ENCODE measurements at places on chromosomes 12 and 14. TPM values are rescaled to one million over a fixed set of nuclear protein-coding genes. Genes with fewer than 3 reads are reported as not detected.

DNA sequence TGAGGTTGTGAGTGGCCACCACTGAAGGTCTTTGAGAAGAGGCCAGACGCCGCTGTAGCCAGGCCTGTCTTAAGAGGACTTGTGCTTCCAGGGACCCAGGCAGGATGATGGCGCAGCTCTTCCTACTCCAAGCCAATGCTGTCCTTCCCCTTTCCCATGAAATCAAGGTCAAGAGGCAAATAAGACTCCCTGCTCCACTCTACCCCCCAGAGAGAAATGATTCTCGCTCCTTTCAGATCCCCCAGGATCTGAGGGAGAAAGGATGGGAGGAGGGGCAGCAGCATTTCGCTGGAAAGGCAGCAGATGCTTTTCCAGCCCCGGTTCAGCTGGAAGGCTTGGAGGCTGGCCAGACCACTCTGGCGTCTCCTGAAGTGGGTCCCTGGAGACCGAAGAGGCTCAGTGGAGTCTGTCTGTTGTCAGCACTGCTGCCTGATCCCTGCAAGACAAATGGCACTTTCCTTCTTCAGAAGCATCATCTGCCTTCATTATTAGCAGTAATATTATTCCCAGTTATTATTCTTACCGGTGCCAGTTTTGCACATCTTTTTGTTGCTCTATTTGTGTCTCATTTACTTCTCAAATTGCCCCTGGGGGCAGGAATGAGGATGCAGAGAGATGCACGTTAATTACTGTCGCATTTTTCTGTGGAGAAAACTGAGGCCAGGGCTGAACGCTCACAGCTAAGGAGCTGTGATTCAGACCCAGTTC lies 51.4 kb downstream of the C14orf132 start:
- DNase-seq = peak; percentile 96

DNA sequence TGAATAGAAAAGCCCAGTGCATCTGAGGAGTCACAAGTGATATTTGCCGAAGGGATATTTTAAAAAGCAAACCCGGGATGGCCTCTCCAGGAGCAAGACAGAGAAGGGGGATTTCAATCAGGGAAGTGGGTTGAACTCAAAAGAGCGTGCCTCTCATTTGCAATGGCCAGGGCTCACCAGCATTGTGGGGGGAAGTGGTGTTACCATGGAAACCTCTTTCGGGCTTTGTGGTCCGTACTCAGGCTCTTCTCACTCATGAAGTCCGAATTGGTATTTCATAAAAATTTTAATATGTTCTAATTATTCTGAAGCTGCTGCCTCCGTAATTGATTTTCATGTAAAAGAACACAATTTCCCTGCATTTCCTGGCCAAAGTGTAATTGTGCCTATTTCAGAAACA lies 79.8 kb downstream of the SLC15A4 start:
- DNase-seq = no peak

DNA sequence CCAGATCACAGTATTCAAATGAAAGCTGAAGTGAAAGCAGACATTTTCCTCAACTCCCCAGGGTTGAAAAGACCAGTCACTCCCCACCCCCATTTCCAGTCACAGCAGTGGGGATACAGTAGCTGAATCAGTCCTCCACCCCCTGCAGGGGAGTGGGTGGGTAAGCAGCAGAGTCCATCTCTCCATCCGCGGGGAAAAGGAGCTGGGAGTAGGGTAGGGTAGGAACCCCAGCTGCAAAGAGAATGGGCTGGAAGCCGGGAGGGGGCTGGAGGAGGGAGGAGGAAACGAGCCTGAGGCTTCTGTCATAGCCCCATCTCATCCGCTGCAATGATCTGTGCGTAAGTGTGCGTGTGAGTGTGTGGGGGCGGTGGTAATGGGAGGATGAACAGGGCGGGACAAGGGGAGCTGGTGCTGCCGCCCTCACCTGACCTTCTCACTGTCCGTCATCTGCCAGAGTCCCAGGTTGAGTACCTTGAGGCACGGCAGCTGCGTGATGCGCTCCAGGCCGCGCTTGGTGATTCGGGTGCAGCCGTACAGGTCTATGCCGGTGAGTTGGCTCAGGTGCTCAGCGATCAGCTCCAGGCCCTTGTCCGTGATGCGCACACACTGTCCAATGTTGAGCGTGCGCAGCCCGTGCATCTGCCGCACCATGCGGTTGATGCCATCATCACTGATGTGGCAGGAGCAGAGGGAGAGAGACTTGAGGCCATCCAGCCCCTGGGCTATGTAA lies 1.8 kb downstream of the FBXL14 start:
- no peak for DNase-seq

The KCNJ8 gene
- 50.1 TPM for total RNA-seq

- DNase-seq = peak; percentile 86
Observed at GRCh38 chr14:25049568-25050268, at the start of gene STXBP6. TSS of gene STXBP6 (minus strand) at chr14:25050147. CDS start at chr14:24974818, 75,329 bp downstream.

The GPRC5D gene
- total RNA-seq = not detected

The GLS2 gene
- 0.21 TPM for total RNA-seq

DNA sequence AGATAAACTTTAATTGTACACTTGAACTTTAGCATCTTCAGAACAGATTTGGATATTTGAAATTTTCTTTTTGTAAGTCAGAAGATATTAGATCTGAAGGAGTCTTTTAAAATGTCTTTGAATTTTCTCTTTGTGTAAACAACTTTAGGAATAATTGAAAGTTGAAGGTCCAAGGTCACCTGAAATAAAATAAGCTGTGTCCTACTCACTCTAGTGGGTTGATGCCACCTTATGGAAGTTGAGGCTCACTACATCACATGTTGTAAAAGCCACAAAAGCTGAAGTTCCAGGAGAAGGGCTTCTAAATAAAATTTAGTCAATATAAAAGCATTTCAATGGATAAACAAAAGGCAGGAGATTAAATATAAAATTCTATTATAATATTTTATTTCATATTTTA lies 122.0 kb upstream of the ATXN7L3B start:
- peak; percentile 34 for DNase-seq

The GSG1 gene
- 1.4 TPM for total RNA-seq

- DNase-seq = no peak
Observed at GRCh38 chr14:83707056-83707455, 1822.9 kb upstream of the FLRT2 start.

The TPH2 gene
- 0.10 TPM for total RNA-seq

The PLXNC1 gene
- total RNA-seq = 13.4 TPM

GRCh38 chr14:86115972-86116371 lies 586.0 kb downstream of the FLRT2 start:
- no peak for DNase-seq

GRCh38 chr12:31035967-31036665 lies 37.5 kb upstream of the DDX11 start:
- no peak for DNase-seq

DNA sequence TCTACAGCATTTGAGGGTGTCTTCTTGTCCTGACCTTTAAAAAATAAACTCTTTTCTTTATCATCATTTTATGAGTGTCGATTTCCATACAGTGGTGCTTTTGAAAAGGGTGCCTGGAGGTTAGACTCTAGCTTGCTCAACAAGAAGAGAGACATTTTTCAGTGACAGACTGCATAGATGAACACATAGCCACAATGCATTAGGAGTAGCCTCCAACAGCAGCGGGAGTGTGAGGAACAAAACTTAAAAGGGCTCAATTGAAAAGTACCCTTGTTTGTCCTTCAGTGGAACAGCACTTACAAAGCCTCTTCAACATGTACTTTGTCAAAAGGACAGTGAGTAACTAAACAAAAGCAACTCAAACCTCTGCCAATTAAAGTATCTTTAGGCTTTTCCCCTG lies 119.3 kb downstream of the SOX5 start:
- no peak for DNase-seq

DNA sequence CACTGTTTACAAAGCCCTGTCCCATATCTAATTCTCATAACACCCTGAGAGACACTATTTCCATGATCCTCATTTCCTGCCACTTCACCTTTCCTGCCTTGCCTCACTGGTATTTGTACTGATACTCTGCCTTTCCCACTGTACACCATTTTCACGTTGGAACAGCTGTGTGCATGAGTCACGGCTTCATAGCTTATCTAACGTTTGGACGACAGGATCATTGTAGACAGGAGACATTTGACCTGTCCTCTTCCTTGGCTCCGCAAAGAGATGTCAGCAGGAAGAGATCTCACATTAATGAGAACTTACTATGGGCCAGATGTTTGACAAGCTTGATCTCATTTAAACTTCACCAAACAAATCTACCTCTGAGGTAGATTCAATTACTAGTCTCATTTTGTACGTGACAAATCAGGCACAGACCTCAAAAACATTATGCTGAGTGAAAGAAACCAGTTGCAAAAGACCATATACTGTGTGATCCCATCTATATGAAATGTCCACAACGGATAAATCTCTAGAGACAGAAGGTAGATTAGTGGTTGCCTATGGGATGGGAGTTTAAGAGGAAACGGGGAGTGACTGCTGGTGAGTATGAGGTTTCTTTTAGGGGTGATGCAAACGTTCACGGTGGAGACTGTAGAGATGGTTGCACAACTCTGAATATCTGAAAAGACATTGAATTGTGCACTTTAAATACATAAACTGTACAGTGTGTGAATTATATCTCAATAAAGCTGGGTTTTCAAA lies 71.2 kb downstream of the KCNK13 start:
- no peak for DNase-seq

DNA sequence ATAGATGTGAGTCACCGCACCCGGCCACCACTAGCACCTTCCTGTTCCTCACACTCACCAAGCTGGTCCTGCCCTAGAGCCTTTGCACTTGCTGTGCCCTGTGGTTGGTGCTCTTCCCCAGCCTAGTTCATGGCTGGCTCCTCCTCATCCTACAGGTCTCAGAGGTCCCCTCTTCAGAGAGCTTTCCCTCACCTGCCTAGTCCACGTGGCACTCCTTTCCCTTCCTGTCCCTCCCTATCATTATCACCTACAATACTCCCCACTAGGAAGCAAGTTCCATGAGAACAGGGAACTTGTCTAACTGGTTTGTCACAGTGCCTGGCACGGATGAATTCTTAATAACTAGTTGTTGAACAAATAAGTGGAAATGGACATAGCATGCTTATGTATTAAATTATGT lies 24.0 kb upstream of the TMED10 start:
- DNase-seq = peak; percentile 57

DNA sequence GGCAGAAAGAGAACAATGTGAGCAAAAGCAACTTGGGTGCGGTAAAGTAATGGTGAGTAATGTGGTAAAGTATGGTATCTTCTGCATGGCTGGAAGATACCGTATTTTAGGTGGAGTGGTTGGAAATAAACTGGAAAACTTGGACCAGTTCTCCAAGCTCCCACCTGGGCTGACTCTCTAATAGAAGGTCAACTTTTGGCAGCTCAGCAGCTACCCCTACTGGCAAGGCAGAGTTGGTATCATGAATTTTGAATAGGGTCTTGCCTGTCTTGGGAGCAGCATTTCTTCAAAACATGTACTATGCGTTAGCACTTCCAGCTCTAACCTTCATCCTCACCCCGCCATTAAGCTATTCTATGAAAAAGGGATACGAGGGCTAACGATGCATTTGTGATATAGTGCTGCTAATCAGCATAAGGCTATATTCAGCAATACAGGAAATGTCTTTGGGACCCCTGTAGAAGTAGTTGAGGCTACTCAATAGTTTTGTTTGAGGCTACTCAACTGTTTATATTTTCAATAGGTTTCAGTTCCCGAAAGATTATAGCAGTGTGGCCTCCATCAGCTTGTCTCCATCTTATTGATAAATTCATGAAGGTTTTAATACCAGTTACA lies 276.3 kb upstream of the FAR2 start:
- peak; percentile 35 for DNase-seq

The ZDHHC22 gene
- total RNA-seq = 0.41 TPM

DNA sequence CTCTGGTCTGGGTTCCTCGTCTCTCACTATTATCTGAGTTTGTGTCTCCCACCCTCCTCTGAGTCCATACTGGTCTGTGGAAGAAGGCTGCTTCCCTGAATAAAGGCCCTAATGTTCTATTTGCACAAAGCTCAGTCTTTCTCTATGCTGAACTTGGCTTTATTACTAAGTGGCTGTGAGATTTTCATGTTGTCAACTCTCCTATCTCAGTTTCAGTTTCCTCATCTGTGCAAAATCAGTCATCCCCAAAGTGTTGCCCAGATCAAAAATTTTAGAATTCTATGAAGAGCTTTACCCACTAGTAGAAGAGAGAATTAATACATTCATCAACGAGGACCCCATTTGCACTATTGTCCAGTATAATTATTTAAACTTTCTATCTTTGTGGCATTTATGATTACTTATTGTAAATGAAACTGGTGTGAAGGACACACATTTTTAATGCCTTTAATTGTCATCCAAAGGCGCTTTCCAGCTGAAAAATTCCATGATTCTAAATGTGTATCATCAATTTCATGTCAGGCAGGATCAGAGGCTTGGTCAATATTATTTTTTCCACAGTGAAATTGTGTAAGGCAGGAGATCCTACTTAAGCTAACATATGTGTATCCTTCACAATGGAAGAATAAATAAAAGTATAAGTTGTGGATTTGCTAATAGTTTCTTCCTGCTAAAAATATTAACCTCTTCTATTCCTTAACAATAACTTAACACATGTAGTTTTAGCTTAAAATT lies 79.1 kb upstream of the EEA1 start:
- no peak for DNase-seq

GRCh38 chr14:100664841-100665510 lies 61.7 kb upstream of the DLK1 start:
- peak; percentile 97 for DNase-seq

The CD4 gene
- 3.7 TPM for total RNA-seq

GRCh38 chr14:68094752-68095151 lies 275.2 kb downstream of the RAD51B start:
- no peak for DNase-seq

DNA sequence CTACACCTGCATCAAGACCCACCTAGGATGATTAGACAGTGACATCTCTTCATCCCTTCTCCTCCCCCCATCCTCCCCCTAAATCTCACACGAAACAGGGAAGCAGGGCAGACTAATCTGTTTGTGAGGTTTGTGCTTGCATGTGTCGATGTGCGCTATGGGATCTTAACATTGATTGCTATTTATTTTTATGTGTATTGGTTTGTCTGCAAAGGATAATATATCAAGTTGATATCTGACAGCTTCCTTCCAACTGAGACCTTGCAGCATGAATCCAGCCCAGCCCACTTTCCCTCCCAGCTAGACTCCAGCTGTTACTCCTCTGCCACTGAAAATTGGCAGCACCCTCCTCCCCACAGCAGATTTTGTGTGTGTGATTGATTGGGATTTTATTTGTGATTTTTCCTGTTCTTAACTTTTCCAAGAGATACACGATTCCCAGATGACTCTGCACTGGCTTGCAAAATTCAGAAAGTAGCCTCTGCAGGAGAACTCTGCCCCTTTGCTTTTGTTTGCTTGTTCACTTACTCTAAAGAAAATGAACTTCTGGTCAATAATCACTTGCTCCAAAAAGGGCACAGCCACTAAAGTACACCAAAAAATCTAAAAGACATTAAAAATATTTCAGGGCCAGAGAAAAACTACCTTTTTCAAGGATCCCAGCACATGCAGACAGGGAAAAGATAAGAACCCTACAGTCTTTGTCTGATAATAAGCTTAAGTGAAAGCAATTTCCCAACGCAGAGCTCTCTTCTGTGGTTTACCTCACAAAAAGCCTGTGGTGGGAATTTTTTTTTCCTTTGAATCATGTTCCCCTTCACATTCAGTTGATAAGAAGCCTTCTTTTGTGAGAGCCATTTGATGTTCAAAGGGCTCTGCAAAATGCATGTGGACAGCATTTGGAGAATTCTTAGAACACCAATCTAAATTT lies 222.1 kb downstream of the RPS29 start:
- DNase-seq = peak; percentile 7

- DNase-seq = no peak
Observed at GRCh38 chr14:92984082-92984788, 61.3 kb downstream of the CHGA start.
